MCF 10A (cell line): ENCODE measurements at places on chromosomes 3 and 15.
A peak's percentile ranks its signal among the peaks of the same experiment; 100 is the strongest.

DNA sequence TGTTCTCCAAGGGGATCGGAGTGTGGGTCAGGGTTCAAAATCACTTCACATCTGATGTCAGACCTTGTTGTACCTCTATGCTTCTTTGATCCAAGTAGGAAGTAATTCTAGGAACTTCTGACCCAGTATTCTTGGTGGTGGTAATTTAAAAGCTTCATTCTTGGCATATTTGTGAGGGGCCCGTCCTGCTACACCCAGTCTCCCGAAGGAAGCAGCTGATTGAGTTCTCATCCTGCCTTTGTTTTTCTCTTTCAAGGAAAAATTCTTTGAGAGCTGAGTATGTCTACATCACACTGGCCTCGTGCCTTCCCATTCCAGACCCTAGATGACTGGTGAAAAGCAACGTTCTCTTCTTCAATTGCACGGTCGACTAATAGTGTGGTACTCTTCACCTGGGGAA, 234.4 kb upstream of the TPRG1 start:
- DNase-seq: no peak

- DNase-seq: no peak
Observed at GRCh38 chr3:59514865-59515482, 465.1 kb upstream of the CFAP20DC start.

DNA sequence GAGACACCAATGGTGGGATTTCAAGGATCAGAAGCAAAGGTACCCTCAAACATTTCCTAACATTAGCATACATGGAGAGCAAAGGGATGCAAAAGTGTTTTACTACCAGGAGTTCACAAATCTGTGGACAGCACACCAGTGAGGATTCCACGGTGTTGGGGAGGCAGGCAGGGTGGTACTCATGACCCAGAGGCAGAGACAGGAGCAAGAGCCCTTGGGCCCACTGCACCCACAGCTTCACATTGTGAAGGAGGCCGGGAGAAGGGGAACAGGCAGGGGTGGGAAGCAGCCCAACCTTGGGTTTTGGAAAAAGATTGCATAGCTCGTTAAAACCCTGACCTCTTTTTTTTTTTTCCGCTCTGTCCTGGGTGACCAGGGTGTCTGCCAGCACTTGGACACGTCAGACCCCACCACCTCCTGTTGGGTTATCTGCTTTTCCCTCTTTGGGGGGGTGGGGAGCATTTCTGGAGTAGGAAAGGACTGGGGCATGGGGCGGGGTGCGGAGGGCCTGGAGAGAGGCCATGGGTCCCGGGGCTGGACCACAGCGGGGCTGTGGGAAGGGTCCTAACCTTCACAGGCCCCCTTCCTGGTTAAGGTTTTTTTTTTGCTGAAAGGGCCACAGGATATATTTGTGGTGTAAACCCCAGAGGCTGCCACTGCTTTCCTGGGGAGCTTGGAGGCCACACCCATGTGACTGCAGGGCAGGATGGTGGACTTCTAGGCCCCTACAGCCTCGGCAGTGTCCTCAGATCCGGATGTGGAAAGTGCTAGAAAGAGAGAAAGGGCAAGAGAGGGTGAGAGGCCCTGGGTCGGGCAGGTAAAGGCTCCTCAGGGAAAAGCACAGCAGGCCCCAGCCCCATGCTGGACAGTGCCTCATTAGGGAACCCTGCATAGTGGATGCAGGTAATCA, 12.5 kb downstream of the SH2D7 start:
- no peak for DNase-seq

DNA sequence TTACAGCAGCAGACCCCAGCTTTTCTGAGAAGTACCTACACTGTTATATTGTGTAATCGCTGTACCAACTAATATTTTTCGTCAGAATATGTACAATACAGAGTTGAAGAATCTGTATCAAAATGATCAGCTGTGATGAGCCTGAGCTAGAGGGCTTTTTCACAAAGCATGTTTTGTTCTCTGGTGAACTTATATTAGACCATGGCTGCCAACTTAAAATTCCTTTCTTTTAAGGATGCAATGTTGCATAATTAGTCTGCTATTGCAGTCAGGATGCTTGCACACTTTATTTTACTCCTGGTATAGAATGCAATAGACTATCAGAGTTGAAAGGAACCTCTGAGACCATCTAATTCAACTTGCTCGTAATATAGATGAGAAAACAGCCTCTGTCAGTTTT, 127.8 kb downstream of the RBMS3 start:
- no peak for DNase-seq

DNA sequence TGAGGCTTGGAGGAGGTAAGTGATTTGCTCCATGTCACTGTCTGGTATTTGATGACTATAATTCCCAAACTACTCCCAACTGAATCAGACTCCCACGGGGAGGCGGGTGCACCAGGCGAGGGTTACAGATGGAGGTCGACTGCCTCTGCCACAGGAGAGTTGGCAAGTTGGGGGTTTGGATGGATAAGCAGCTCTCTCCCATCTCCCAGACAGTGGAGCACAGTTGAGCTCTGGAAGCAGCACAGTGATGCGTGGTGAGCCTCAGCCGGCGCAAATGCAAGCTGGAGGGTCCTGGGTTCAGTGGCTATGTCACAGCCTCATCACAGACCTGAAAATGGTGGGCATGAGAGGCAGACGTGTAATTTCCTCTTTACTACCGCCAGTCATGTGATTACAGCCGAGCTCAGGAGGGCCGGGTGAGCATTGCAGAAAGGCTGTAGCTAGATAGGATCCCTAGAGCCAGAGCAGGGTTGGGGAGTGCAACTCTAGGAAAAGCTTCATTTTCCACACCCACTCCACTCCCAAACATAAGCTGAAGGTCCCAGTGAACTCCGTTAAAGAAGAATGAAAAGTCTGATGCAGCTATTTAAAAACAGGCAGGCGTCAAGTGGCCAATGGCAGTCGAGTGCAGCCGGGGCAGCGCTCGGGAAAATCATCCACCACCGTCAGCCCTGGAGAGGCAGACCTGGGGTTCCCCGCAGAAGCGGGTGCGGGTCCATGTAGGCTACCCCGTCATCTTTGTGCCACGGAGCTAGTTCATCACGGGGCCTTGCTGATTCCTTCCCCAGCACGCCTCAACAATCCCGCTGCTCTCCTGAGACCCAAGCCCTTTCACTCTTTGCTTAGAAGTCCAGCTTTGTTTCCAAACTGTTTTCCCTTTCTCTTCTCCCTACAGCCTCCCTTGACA, 33.3 kb upstream of the VPS8 start:
- no peak for DNase-seq

- no peak for DNase-seq
Observed at GRCh38 chr3:116743062-116743461, 33.5 kb downstream of the TUSC7 start.

DNA sequence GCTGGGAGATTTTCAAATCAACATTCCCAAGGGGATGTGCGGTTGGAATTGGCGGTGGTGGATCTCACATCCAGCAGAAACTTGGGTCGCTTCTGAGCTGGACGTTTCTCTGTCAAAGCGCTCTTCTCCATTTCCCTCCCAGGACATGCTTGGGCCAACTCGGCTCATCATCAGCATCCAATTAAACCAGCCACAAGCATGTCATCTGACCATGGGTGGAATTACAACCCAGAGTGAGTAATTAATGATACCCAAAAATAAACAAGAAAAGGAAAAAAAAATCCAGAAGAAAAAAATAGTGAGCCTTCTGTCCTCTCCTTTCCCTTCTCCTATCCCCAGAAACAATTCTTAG, 111.2 kb downstream of the XXYLT1 start:
- DNase-seq: no peak

DNA sequence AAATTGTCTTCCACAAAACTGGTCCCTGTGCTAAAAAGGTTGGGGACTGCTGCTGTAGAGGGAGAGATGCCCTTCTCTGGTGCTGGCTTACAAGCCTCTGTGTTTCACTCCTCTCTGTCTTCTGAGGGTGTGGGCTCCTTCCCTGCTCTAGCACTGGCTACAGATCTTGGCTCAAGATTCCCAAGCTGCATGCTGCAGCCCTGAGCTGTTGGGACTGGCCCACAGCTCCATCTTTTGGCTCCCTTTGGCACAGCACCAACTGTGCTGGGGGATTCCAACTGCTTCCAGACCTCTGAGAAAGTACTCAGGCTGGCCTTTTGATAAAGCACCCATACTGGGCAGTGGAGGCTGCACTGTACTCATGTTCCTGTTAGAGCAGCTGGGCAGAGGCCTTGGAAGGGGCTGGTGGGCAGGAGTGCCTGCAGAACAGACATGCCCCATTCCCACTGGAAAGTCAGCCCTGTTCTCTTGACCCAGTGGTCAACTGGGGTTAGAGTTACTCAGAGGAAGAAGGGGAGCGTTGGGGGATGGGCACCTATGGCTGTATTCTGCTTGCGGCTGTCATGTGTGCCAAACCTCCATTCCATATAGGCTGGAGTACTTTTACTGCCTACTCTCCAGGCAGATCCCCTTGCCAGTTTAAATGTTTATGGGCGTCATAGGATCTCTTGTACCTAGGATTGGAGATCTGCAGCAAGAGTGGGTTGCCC, 55.7 kb downstream of the GALK2 start:
- DNase-seq: peak; percentile 59

- peak; percentile 71 for DNase-seq
Observed at GRCh38 chr3:33787328-33788009, 11.0 kb upstream of the PDCD6IP start.

DNA sequence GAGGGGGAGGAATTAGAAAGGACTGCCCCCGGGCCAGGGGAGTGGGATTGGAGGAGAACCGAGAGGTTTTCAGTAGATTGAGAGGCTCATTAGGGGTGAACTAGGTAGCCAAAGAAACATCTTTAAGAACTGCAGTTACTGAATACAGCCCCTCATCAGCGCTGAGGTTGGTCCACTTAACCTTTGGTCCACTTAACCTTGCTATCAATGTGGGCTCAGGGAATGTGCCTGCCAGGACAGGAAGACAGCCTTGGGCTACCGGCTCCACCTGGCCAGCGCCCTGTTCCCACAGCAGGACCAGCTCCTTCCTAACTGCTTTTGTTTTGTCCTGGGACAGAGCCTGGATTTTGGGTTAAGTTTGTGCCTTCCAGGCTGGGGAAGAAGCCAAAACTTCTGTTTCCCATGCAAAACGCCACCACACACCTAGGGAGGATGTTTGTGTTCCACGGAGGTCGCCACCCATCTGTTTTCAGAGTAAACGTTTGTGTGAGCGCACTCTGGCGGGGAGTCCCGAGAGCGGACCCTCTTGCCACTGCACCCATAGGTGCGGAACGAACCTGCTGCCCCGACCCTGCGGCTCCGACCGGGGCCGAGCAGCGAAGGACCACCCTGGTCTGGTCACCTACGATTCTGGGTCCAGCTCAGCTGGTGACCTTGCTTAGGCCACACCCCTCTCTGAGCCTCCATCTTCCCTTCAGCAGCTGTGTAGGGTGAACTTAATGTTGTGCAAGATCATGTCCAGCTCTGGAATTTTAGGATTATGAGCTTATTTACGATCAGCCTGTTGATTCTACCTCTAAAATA, 107.4 kb downstream of the VGLL4 start:
- no peak for DNase-seq

- no peak for DNase-seq
Observed at GRCh38 chr3:178072391-178073305, 463.6 kb upstream of the KCNMB2 start.

GRCh38 chr3:159950156-159950898, 38.3 kb upstream of the IL12A start:
- DNase-seq: no peak

- DNase-seq: no peak
Observed at GRCh38 chr3:195107593-195107992, 163.4 kb downstream of the XXYLT1 start.

- DNase-seq: peak; percentile 11
Observed at GRCh38 chr15:96849271-96849900, 518.9 kb downstream of the NR2F2 start.

GRCh38 chr3:12986986-12987385, 86.2 kb downstream of the IQSEC1 start:
- no peak for DNase-seq

GRCh38 chr3:184786280-184786941, 25.6 kb upstream of the VPS8 start:
- no peak for DNase-seq
